ENCODE measurements at places on chromosomes 5 and 9.

DNA sequence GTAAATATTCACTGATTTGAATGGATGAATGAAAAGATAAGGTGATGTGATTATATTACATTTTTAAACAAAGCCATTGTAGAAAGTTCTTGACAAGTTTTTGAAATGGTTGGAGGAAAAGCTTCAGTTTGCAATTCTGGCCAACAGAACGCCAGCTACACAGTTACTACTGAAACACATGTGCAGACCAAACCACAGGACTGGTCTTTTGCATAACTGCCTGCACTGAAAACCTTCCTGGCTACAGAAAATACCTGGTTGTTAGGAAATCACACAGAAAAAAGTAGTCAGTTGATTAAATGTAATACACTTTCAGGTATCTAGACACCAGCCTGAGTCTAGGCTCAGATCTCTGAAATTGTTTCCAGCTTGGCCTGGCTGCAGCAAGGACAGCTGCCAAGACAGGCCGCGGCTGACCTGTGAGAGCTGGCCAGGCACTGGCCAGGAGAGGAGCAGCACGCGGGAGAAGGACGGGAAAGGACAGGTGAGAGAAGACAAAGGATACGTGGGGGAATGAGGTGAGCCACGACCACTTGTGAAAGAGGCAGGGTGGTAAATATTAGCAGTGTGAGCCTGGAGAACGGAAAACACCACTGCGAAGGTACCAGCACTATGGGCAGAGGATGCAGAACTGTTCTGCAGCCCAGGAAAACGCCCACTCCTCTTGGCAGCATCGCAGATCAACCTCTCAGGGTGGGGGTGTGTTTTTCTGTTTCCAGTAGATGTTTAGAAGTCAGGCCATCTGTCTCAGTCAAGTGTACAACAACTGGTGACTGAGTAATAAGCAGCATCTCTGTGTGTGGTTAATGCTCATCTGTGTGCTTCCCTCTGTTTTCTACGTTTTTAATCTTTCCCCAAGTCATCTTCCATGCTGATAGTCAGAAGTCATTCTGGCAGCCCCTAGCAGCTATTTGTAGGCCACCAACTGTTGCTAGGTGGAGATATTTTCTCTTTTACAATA lies 137.4 kb downstream of the SCAMP1 start:
- peak; percentile 89 for DNase-seq

GRCh38 chr9:5894237-5894959 lies 3.7 kb downstream of the MLANA start:
- no peak for DNase-seq

- DNase-seq: no peak
Measured at GRCh38 chr5:111411301-111411700, 101.0 kb downstream of the STARD4 start.

DNA sequence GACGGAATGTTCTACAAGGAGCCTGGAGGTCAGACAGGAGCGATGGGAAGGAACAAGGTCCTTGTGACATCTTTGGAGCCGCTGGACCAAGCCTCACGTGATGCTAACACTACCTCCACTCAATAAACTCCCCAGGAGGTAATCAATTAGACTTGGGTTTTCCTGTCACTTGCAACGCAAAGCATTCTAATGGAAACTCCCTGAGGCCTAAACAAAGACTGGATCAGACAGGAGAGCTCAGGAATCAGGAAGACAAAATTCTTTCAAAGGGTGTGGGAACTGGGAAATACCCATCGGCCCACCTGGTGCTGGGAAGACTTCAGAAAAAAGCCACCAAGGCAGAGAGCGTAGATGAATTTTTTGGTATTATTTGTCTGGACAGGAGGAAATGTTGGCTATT lies 22.3 kb upstream of the UNC5A start:
- DNase-seq: no peak

Data from DMS 273 treated with DMSO at 0.1 percent for 48 hours (cell line).